ENCODE measurements at places on chromosomes 1 and 21. TPM values are rescaled to one million over a fixed set of nuclear protein-coding genes. Genes with fewer than 3 reads are reported as not detected.

Gene RSPO1
- total RNA-seq, result 6.3 TPM

Gene SEC16B
- 5.8 TPM for total RNA-seq

Gene OMA1
- 27.3 TPM for total RNA-seq

Gene MCOLN3
- total RNA-seq, result 5.5 TPM

Gene NSL1
- total RNA-seq, result 28.2 TPM

DNA sequence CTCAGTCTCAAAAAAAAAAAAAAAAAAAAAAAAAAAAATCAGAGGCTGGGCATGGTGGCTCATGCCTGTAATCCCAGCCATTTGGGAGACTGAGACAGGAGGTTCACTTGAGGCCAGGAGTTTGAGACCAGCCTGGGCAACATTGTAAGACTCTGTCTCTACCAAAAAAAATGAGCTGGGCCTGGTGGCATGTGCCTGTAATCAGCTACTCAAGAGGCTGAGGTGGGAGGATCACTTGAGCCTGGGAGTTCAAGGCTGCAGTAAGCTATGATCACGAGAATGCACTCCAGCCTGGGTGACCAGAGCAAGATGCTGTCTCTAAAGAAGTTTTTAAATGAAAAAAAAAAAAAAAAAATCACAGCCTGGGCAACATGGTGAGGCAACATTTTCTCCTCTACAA, 10.3 kb downstream of the SEMA4A start:
- DNase-seq, result no peak

DNA sequence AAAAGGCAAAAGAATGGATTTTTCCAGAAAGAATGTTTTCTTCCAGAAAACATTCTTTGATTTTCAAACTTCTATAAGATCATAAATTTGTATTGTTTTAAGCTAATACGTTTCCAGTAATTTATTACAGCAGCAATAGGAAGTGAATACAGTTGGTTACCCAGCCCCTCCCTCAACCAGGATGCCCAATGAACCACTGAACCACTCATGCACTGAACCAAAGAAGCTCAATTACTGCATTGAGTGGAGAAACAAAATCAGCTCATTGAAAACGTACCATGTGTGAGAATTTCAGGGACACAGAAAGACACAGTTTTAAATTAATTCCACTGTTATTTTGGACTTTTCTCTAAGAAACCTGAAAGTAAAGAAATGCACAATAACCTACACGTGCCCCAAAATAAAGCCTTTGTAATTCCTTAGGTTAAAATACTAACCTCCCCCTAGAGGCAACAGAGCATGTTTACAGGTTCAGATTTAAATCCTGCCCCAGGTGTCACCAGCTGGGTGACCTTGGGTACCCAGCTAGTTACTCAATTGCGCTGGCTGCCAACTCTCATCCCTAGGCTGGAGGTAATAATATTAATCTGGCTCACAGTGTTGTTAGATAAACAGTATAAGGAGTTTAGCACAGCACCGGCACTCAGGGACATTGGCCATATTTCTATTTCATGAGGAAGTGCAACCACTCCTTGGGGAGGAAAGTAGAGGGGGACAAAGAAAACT, 111.7 kb downstream of the NMNAT2 start:
- no peak for DNase-seq

DNA sequence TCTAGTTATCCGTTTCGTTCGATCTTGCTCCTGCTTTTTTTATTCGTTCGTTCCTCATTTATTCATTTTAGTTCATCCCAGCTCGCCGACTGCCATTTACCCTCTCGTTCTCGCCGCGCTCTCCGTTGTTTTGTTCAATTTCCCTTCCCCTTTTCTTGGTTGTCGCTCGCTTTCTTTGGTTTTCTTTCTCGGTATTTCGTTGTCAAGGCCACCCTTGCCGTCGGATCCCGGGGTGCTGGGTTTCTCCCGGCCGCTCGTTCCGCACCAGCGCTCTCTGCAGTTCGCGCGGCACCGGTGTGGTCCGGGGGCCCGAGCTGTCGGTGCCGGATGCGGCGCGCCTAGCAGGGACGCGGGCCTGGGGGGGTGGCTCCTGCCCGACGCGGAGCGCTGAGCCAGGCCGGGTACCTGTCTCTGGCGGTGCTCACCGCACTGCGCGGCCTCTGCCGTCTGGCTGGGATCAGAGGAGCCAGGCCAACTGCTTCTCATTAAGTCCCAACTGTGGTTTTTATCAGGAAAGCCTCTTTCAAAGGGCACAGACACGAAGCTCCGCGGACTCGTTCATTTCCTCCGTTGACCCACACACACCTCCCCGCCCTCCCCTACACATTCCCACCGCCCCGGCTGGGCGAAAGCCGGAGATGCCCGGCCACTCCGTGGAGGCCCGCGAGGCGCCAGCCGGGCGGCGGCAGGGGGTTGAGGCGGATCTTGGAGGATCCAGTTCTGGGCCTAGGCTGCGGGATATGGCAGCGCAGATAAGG, 1.6 kb downstream of the ALX3 start:
- no peak for DNase-seq

- DNase-seq, result peak; percentile 56
These were observed 1530.1 kb upstream of the TPTE start for GRCh38 chr21:8991088-8991907.

GRCh38 chr1:59013276-59013927, 229.6 kb upstream of the JUN start:
- DNase-seq, result no peak

- no peak for DNase-seq
These were observed 109.6 kb downstream of the PRDM2 start for GRCh38 chr1:13809461-13810159.

DNA sequence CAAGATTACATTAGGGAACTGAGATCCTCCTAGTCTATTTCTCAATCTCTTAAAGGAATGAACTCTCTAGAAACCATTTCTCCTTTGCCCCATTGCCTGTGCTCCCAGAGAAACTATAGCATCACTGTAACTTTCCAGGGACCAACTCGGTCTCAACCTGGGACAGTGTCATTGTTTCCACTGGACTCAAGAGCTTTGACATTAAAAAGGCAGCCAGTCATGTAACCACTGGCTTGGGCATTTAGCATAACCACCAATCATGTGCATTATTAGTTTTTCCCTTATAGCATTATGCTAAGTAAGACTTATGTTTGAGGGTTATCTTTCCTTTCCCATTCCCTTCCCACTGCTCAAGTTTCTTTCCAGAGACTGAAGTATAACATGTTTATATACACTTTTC, 18.2 kb downstream of the TEX38 start:
- DNase-seq, result no peak

DNA sequence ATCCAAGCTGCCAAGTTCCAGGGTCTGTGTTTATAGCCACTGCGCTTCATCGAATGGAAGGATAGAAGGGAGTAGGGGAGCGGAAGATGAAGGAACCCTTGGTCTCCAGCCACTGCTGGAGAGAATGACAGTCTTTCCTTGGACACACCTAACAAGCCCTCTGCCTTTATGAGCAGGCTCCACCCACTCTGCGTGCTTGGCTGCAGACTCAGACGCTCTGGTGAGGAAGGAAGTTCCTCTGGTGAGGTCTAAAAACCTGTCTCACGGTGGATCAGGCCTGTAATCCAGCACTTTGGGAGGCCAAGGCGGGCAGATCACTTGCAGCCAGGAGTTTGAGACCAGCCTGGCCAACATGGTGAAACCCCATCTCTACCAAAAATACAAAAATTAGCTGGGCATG, 55.4 kb downstream of the MATN1 start:
- no peak for DNase-seq

DNA sequence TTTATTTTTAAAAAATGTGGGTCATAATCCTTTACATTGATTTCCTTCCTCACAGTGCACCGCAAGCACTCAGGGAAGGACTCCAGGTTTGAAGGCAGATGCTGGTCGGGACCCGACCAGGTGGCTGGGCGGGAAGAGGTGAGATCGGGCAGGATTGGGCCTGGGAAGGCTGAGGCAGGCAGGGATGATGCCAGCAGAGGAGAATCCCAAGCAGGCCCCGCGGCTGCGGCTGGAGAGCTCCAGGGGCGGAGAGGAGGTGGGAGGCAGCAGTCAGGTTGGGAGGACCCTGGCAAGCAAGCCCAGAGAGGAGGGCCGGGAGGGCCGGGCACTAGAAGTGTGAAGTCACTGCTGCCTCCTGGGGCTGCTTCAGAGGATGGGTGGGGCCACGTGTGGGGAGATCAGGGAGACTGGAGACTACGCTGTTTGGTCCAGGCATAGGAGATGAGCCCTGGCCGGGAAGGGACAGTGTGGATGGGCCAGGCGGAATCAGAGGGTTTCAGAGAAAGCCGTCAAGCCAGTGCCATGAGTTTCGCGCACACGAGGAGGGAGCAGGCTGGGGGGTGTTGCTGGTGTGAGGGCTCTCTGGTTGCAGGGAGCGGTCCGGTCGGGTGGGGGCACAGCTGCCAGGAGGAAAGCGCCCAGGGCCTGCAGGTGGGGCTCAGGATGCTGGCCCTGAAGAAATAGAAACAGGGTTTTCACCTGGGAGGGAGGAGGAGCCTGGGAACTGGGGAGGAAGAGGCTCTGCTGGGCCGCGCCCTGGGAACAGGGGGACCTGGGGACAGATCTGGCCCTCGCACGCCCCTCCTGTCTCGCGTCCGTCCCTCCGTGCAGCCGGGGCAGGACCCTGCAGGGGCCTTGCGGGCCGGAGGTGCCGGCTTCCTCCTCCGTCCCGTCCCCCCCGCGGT, 888 bp upstream of the COL18A1 start:
- peak; percentile 81 for DNase-seq

DNA sequence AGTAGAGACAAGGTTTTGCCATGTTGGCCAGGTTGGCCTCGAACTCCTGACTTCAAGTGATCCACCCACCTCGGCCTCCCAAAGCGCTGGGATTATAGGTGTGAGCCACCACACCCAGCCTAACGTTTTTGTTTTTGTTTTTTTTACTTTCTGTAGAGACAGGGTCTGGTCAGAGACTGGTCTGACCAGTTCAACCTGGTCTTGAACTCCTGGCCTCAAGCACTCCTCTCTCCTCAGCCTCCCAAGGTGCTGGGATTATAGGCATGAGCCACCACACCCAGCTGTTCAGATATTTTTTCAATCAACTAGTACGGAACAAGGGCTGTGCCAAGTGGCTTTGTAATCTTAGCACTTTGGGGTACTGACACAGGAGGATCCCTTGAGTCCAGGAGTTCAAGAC, 209.5 kb downstream of the RERE start:
- DNase-seq, result no peak

GRCh38 chr1:153610334-153610733, 2.6 kb downstream of the S100A16 start:
- no peak for DNase-seq

- DNase-seq, result no peak
These were observed 315.9 kb upstream of the GREM2 start for GRCh38 chr1:240927821-240928220.

- no peak for DNase-seq
These were observed 4.1 kb upstream of the CHD5 start for GRCh38 chr1:6184083-6184783.

GRCh38 chr1:30645807-30646206, 77.6 kb downstream of the MATN1 start:
- DNase-seq, result no peak

- no peak for DNase-seq
These were observed 45.1 kb upstream of the PALMD start for GRCh38 chr1:99600782-99601181.

DNA sequence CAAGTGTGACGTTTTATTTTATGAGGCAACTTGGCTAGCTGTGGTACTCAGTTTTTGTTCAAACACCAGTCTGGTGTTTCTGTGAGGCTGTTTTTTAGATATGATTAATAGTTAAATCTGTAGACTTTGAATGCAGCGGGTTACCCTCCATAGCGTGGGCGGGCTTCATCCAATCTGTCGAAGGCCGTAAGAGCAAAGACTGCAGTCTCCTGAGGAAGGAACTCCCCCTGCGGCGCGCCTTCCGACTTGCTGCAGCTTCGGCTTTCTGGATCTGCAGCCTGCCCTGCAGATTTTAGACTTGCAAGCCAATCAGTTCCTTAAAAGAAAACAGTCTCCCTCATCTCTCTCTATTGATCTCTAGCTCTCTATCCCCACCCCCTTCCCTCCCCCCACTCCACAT, 4.2 kb upstream of the ZNF496 start:
- DNase-seq, result no peak

- DNase-seq, result no peak
These were observed 23.5 kb upstream of the CLSTN1 start for GRCh38 chr1:9847269-9847668.

- DNase-seq, result no peak
These were observed 31.2 kb upstream of the C1orf174 start for GRCh38 chr1:3931007-3931912.
